NCI-H1694 treated with DMSO at 0.1 percent for 48 hours (cell line): ENCODE measurements at places on chromosomes 6 and 20.

DNA sequence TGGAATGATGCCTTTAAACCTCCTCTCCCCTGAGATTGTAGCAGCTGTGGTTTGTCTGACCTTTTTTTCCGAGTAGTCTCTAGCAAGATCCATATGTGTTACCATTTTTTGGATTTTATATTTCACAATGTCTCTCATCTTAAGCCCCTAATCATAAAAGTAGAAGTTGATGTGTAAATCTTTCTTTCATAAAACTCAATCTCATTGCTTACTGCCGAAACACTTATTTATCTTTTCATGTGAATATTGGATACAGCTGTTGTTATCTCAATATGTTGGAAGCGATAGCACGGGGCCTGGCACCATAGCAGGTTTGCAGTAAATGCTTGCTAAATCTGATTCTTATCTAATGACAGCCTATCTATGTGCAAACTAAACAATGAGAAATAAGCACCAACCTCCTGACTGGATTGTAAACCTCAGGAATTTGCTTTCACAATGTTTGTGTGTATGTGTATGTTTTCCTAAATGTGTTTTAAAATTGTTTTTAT, 14.2 kb downstream of the SMPDL3A start:
- no peak for DNase-seq

- DNase-seq, result no peak
Measured at GRCh38 chr6:20068421-20068988, 143.8 kb downstream of the MBOAT1 start.

DNA sequence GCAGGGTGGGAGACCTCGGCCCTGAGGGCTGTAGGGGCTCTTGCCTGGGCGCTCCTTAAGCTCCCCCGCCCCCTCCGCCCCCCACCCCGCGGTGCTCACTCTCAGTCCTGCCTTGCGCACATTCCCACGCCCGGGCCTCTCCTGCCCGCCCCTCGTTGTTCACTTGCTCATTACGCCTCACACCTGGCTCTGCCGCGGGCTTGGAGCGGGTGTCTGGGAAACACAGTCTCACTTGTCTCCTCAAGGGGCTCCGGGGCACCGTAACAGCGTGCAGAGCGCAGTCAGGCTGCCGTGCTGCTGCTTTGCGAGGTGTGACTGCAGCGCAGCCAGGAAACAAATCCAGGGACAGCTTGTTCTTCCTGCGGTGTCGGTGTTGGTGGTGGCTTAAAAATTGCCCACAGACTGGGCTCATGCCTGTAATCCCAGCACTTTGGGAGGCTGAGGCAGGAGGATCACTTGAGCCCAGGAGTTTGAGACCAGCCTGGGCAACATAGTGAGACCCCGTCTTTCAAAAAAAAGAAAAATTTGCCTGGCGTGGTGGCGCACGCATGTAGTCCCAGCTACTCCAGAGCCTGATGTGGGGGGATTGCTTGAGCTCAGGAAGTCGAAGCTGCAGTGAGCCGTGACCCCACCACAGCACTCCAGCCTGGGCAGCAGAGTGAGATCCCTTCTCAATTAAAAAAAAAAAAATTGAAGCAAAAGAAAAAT, 4.6 kb downstream of the NPBWR2 start:
- DNase-seq, result peak; percentile 40

- no peak for DNase-seq
Measured at GRCh38 chr6:148455225-148455624, 112.6 kb downstream of the SASH1 start.

DNA sequence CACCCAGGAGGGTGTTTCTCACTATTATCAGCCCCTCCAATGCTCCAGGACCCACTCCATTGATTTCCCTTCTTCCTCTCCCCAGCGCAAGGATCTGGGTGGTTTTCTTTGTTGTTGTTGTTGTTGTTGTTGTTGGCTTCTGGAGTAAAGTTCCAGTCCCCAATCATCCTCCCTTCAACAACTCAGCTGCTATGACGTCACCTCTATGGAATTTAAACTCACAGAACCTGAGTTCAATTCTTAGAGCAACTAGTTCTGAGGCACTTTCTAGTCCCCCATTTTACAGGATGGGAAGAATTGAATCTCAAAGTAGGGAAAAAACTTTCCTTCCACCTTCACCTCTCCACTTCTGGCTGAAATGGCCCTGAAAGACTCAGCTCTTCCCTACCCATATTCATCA, 9.7 kb upstream of the WFDC8 start:
- no peak for DNase-seq

DNA sequence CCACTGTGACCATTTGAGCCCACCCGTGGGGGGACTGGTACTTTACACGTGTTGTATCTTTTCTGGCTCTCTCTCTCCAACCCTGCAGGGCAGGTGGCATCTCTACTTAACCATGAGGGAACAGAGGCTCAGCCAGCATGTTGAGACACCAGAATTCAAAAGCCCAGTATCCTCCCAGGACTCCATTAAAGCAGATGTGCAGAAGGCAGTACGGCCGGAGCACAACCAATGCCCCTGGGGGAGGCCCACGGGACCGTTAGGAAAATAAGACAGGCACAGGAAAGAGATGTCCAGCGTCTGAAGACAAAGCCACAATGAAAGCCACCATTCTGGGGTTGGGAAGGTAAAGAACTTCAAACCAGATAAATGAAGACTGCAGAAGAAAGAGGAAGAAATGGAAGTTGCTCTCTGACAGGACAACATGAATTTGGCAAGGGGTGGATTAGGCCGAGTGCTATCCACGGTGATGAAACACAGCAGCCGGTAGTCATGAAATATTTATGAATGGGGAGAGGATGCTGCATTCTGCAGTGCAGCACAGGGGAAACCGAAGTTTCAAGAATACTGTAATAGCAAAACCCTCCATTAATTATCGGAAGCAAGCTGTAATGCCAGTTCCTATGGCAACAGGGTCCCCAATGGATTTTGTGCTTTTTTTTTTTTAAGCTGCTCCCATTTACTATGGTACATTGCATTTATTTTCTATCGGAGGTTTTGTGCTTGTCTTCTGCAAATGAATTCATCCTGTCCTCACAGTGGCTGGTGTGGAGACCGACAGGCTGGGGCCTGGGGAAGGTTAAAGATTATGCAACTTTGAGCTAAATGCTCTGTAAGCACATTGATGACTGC, 179.4 kb downstream of the NRN1 start:
- no peak for DNase-seq
